ENCODE measurements at places on chromosomes 7 and 10. TPM values are rescaled to one million over a fixed set of nuclear protein-coding genes. Genes with fewer than 3 reads are reported as not detected.

Gene ANKRD30A
- not detected for total RNA-seq

Gene GRIFIN
- not detected for total RNA-seq

Gene LRRC17
- 0.17 TPM for total RNA-seq

Gene BMPR1A
- total RNA-seq, result 10.3 TPM

Gene NCOA4
- total RNA-seq, result 139 TPM

Gene EGFR
- total RNA-seq, result not detected

Gene CRTAC1
- not detected for total RNA-seq

Gene RSPH10B2
- not detected for total RNA-seq

Gene MRPS17
- total RNA-seq, result 13.3 TPM

Gene NRCAM
- total RNA-seq, result not detected

Gene ABCB1
- total RNA-seq, result 2.2 TPM

Gene SDK1
- 0.45 TPM for total RNA-seq

Gene NEURL1
- 1.1 TPM for total RNA-seq

Gene HOXA5
- not detected for total RNA-seq

Gene PDZD8
- total RNA-seq, result 12.7 TPM

Gene PKD1L1
- 0.10 TPM for total RNA-seq

Gene PTCD1
- 10.0 TPM for total RNA-seq

Gene ELOVL3
- not detected for total RNA-seq

Gene OPN1SW
- not detected for total RNA-seq

Gene A1CF
- not detected for total RNA-seq

Gene PNLIP
- not detected for total RNA-seq

Gene ZNF503
- total RNA-seq, result not detected

Gene HYAL4
- not detected for total RNA-seq

All from activated naive CD4-positive, alpha-beta T cell treated with anti-CD3 and anti-CD28 coated beads, Interleukin-2, amount 10 ng/mL, durations not matched to agents 5 hours and 36 hours (primary cell).